Activated CD8-positive, alpha-beta memory T cell treated with anti-CD3 and anti-CD28 coated beads, Interleukin-2, amount 10 ng/mL, durations not matched to agents 7 days and 5 days (primary cell): ENCODE measurements at places on chromosomes 1 and 21. TPM values are rescaled to one million over a fixed set of nuclear protein-coding genes. Genes with fewer than 3 reads are reported as not detected.

The SIK1 gene
- 7.9 TPM for total RNA-seq

The BARHL2 gene
- not detected for total RNA-seq

The NOS1AP gene
- not detected for total RNA-seq

The MRPS21 gene
- 70.9 TPM for total RNA-seq

The PRAMEF25 gene
- not detected for total RNA-seq

The ZNF648 gene
- not detected for total RNA-seq
